ENCODE measurements at places on chromosomes 2 and 18.

- H3K4me1 ChIP-seq, result no peaks in the 10 kb centered on the region
- no peak overlapping the region for H3K27ac ChIP-seq
- H3K27me3 ChIP-seq, result peaks cover 1% of the 10 kb centered on the region
- no peak for DNase-seq
- H3K36me3 ChIP-seq, result peaks cover 10% of the 10 kb centered on the region
- no peak overlapping the region for H3K4me3 ChIP-seq
Observed at GRCh38 chr2:241225545-241225944, 37.1 kb downstream of the ANO7 start.

DNA sequence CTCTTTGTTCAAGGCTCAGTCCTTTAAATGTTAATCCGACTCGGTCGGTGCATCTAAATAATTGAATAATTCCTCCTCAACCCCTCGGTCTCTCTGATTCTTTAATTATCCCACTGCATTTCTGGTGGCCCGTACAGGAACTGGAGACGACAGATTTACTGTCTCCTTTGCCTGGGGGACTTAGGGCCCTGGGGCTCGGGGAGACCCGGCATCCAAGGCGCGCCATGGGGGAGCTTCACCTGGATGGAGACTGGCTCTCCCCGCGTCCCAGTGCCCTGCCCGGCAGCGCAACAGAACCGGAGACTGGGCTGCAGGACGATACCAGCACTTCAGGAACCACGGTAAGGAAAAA lies 47.7 kb upstream of the SELENOI start:
- DNase-seq, result no peak
- no peak overlapping the region for H3K27ac ChIP-seq
- H3K4me3 ChIP-seq, result no peak overlapping the region

DNA sequence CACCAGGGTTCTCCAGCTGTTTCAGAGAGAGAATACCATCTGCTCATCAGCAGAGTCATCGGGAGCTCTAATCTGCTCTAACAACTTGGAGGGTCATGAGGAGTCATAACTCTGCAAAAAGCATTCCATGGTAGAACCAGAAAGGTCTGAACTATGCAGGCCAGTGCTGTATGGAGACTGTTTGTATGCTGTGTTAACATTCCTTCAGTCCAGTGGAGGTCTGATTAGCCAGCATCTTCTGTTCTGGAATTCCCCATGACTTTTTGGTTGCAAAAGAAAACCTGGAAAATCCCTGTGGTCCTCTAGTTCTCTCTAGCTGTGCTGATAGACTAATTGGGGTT lies 9.4 kb upstream of the ITGB6 start:
- peaks cover 11% of the 10 kb centered on the region for H3K27me3 ChIP-seq
- peaks cover 4% of the 10 kb centered on the region for H3K36me3 ChIP-seq

DNA sequence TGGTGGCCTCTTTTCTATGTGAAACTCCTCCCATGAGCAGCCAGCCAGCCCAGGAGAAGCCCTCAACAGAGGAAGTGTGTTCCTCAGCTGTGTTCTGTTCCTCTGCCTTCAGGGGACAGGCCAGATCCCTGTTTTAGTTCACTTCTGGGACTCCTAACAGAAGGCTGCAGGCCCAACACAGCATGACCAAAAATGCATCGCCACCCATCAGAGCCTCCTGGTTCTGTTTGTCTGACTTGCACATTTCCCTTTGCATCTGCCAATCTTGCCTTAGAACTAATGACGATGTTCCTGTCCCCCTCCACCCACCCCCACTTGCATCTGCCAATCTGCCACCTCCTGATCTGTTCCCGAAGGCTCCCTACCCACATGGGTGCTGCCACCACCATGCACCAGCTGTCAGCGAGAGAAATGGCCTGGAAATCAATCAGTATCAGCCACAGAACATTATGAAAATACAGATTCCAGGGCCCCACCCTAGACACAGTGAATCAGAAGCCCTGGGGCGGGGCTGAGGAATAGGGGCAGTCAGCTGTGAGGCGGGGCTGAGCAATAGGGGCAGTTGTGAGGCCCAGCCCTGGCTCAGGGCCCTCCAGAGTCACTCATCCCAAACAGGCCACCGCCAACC lies 51.0 kb downstream of the FAM168B start:
- peaks cover 2% of the 10 kb centered on the region for H3K27me3 ChIP-seq
- H3K36me3 ChIP-seq, result peaks cover 4% of the 10 kb centered on the region
- H3K4me3 ChIP-seq, result no peak overlapping the region

- H3K4me3 ChIP-seq, result no peak overlapping the region
- no peaks in the 10 kb centered on the region for H3K27me3 ChIP-seq
- peaks cover 24% of the 10 kb centered on the region for H3K36me3 ChIP-seq
- DNase-seq, result no peak
Observed at GRCh38 chr2:3172265-3172935, 205.2 kb downstream of the EIPR1 start.

DNA sequence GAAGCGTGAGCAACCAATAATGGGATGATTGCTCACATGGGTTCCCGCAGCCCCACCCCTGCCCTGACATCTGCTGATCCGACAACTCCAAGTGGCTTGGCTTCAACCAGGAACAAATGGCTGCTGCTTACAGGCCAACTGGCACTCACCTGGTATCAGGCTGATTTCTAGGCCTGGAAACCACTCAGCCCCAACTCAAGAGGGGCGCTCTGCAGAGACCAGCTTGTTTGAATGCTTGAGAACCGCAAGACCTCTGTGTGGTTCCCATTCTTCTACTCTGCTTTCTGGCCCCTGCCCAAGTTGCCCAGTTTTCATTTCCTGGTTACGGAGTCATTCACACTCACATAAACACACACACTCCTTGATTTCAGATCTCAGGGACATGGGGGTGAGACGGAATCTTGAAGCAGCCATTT lies 52.0 kb downstream of the TNP1 start:
- H3K27ac ChIP-seq, result no peak overlapping the region
- no peak overlapping the region for H3K4me3 ChIP-seq
- no peaks in the 10 kb centered on the region for H3K36me3 ChIP-seq
- peaks cover 2% of the 10 kb centered on the region for H3K27me3 ChIP-seq

Data from immature natural killer cell (primary cell).